Effector CD8-positive, alpha-beta T cell (primary cell): ENCODE measurements at places on chromosomes 6 and 20.

GRCh38 chr20:63005862-63006539 lies 763 bp downstream of the BHLHE23 start:
- DNase-seq: no peak

DNA sequence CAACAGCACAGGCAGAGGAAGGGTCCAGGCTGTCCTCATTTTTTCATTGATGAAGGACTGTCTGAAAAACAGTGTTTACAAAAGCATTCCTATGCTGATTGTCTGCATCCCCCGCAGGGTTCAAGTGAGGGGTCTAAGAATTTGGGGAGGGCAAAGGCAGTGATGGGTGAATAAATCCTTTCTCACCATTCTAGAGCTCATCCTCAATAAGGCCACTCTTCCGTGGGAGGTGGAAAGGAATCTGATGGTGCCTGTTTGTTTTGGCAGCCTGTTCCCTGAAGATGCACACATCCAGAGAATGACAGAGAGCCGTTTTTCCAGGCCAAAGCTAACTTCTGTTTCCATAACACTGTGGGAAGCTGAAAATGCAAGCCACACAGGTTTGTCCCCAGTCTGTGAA lies 164.5 kb downstream of the MOXD1 start:
- no peak for DNase-seq

DNA sequence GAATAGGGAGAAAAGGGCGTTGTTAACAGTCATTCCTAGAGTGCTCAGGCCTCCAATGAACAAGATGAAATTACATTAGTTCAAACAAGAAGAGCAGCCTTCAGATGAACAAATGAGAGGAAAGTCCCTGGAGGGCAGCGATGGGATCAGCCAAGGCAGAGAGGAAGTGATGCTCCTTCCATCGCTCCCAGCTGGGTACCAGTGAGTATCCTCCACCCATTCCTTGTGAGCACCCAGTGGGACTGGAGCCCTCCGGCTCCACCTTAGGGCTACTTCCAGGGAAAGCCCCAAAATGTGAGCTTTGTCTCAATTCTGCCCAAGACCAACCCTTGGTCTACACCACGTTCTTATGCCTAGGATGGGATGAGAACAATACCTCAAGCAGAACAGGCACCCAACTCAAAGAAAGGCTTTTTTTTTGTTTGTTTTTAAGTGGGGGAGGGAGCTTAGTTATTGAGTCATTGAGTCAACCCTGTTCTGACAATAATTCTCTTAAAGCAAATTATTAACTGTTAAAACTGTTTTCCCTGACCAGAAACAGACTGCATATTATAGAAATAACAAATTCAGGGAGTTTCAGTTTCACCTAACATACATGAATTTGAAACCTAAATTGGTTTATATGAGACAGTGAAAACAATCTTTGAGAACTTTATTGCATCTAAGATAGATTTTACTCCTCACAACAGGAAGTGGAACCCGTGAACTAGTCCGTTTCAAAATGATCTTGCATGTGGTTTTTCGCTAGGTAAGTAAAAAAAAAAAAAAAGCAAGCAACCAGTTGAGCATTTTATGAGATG lies 106.9 kb downstream of the IPCEF1 start:
- peak; percentile 17 for DNase-seq

- DNase-seq: no peak
These were observed 73.6 kb upstream of the BHLHE23 start for GRCh38 chr20:63080411-63080810.

- no peak for DNase-seq
These were observed 285.7 kb downstream of the BTBD9 start for GRCh38 chr6:38354037-38354381.

GRCh38 chr20:10483691-10484090 lies 48.6 kb downstream of the SLX4IP start:
- no peak for DNase-seq

GRCh38 chr6:39317256-39317655 lies 3.0 kb upstream of the KCNK17 start:
- DNase-seq: no peak

GRCh38 chr6:86969573-86969972 lies 32.2 kb downstream of the HTR1E start:
- no peak for DNase-seq
